ENCODE measurements at places on chromosomes 6 and 20.

DNA sequence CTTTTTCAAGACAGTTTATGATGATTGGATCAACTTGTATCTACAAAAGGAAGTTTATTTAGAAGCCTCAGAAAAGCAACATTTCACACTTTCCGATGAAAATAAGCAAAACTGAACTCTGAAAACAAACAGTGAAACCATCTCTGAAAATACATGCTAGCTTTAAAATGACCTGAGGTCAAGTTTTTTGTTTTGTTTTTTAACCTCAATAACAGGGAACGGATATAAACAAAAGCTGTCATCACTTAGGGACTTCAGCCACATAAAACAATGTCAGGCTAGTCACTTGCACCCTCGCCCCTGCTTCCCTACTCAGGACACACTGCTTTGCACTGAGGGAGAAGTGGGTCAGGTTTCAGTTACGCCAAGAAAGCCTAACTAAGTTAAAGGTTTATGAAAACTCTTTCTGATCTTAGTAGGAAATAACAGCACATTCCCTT lies 11.6 kb downstream of the BACH2 start:
- peak; percentile 27 for DNase-seq

DNA sequence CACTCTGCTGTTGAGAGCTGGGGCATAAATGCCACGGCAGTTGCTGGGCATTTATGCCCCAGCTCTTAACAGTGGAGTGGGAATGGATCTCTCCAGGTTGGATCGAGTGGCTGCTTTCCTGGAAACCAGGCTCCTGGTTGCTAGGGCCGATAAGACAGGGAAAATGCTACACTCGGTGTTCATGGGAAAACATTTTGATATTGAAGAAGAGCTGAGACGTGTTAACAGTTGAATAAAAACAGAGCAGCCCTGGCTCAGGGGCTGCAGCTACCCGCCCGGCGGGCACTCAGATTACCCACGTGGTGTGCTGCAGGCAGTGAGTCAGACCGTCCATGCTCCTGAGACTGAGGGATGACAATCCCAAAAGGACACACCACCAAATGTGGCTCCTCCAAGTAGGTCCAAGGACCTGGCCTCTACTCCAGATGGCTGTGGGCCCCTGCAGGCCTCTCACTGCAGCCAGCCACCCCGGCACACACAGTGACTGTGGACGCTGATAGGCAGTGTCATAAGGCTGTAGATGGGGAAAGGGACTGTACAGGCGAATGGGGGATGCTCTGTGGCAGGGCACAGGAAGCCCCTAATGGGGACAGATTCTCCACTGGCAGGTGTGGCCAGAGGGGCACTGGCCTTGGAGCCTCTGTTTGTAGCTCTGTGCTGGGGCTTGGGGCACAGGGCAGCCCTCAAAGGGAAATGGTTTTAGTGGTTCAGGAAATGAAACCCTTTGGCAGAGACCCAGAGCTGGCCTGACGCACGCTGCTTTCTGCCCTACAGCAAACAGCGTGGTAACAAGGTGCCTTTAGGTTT lies 237.8 kb downstream of the LY86 start:
- DNase-seq = peak; percentile 58

- no peak for DNase-seq
These were observed 171.4 kb downstream of the COL9A1 start for GRCh38 chr6:70131528-70131927.

DNA sequence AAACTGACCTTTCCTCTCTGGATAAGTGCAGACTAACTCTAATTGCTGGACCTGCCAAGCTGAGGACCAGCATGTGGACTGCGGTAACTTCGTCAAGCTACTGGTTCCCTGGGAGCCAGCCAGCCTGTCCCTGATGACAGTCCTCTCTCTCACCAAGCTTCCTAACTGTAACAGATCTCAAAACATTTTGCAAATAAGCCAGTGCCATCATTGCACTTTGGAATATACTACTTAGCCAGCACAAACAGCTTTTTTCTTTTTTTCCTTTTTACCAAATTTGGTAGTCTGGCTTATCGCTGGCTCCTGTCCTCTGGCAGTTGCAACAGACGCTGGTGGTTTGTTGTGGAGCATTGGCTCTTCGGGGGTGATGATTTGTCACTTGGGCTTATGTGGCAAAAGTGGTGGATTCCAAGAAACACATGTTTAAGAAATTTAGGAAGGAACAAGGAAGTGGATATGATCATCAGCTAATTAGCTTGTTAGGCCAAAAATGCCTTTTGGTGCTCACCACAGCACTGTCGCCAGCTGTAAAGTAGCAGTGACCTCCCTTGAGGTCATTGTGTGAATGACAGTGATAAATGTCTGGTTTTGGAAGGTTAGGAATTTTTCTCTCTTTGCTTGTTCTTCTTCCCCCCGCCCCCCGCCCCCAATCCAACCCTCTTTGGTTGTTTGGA lies 171.7 kb downstream of the CLIC5 start:
- peak; percentile 87 for DNase-seq

DNA sequence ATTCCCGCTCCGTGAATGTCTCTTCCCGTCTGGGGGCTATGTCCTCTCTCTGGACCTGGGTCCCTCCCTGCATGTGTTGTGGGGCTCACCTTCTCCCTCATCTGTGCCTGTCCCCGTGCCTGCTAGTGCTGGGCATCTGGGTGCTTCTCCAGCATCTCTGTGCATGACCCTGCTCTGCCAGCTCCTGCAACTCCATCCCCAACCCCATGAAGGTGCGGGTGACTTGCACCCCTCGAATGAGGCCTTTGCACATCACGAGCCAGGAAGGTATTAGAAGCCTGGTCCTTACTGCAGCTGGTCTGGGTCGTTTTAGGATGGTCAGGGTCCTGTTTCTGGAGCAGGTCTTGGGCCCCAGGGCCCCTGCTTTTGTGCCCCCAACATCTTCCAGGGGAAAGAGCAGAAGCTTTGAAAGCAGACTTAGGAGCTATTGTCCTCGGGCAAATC lies 109.7 kb downstream of the AGPAT4 start:
- DNase-seq = no peak

GRCh38 chr6:106608080-106608668 lies 21.1 kb downstream of the RTN4IP1 start:
- DNase-seq = peak; percentile 53

GRCh38 chr20:21450572-21450971 lies 53.2 kb upstream of the NKX2-4 start:
- peak; percentile 6 for DNase-seq

DNA sequence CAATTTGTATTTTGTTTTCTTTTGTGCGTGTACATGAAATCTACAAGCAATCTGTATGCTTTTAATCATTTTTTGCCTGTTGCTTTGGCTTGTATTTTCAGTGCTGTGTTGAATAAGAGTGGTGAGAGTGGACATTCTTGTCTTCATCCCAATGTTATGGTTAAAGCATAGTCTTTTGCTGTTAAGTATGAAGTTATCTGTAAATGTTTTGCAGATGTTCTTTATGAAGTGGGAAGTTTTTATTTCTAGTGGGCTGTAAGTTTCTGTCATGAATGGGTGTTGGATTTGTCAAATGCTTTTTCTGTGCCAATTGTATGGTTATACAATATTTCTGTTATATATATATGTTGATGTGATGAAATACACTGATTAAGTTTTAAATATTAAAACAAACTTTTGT lies 24.2 kb downstream of the ZKSCAN3 start:
- no peak for DNase-seq

DNA sequence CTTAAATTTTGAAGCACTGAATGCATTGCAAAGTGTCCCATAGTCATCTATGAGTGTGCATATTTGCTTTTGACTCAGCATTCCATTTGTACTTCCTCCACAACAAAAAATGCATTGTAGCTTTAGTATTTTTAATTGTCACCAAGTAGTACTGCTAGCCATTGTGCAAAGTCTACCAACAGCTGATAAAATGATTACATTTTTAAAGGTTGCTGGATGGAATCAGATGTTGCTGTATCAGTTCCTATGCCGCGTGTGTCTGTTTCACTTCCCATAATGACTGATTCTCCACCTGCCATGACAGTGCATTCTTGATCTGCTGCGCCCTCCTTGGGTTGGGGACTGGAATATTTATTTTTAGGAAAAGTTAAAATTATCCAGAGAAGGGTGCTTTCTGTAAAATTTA lies 41.2 kb downstream of the SLX4IP start:
- no peak for DNase-seq

Data from H4 (cell line).